ENCODE measurements at places on chromosomes 5 and 9.

DNA sequence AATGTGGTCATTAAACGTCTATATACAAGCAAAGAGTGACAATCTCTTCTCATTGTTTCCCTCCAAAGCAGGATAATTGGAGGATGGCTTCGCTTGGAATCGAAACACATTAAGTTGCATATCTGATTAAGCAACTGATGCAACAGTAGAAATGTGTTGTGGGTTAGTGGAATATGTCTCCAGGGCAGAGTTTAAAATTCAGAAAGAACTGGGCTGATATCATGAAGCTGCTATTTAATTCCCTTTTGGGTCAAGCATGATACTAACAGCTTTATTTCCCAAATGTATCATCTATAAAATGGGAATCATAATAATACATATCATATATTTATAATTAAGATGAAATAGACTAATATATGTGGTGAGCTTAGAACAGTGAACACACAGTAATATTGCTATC, 1763.0 kb upstream of the C9orf72 start:
- no peak for DNase-seq
- H3K27me3 ChIP-seq = no peaks in the 10 kb centered on the region
- H3K27ac ChIP-seq = no peak overlapping the region
- H3K4me3 ChIP-seq = no peak overlapping the region
- no peaks in the 10 kb centered on the region for H3K4me1 ChIP-seq

DNA sequence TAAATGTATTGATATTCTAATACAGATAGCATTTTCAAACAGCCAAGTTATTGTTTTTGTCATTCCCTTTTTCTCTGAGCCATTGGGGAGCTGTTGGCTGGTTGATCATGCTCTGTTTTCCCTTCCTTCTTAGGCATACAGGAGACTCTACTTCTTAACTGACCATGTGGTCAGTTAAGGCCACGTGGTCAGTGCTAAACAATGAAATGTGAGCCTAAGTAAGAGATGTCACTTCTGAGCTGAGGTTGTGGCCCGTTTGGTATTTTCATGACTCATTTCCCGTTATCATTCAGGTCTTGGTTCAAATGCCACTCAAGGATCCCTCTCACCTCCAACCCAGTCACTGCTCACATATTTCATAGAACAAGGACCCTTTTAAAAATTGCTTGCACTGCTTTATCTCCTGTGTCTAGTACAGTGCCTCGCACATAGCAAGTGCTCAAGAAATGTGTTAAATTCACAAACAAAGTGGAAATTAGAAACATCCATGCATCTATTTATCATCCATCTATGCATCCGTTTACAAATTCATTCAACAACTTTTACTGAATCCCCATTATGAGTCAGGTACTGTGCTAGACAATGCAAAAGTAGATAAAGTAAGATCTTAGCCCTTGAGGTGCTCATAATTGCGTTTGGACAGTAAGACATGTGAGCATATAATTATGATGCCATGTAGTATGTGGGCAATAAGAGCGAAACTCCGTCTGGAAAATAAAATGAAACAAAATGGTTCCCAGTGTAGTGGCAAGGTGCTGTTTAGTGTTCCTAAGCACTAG, 50.7 kb downstream of the ARRDC3 start:
- no peak for DNase-seq
- H3K4me3 ChIP-seq = no peak overlapping the region
- H3K4me1 ChIP-seq = peaks cover 5% of the 10 kb centered on the region

DNA sequence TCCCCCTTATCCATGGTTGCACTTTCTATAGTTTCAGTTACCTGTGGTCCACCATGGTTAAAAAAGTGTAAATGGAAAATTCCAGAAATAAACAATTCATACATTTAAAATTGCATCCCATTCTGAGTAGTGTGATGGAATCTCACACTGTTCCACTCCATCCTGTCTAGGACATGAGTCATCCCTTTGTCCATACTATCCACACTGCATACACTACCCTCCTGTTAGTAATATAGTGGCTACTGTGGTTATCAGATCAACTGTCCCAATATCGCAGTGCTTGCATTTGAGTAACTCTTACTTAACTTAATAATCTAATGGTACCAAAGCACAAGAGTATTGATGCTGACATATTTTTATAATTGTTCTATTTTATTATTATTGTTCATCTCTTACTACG, 100.7 kb downstream of the RAB3C start:
- no peak for DNase-seq
- no peak overlapping the region for H3K27ac ChIP-seq
- no peaks in the 10 kb centered on the region for H3K27me3 ChIP-seq
- no peaks in the 10 kb centered on the region for H3K4me1 ChIP-seq

DNA sequence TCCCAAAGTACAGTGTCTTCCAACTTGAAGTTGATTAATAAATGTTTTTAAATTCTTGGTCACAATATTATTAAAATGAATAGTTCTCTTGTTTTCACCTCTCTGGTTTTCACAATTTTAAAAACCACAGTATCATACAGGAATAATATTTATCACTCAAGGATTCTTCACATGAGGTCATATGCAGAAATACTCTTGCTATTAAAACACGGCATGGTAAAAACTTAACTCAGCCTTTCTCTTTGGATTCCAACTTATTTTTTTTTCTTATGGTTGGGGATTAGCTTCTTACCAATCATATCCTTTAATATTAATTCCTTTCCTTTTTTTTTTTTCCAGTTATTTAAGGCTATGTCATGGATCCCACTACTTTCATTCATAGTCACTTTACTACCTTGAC, 289.4 kb downstream of the ADAMTS6 start:
- H3K27ac ChIP-seq = no peak overlapping the region
- H3K4me3 ChIP-seq = no peak overlapping the region
- no peaks in the 10 kb centered on the region for H3K27me3 ChIP-seq
- H3K36me3 ChIP-seq = no peaks in the 10 kb centered on the region

DNA sequence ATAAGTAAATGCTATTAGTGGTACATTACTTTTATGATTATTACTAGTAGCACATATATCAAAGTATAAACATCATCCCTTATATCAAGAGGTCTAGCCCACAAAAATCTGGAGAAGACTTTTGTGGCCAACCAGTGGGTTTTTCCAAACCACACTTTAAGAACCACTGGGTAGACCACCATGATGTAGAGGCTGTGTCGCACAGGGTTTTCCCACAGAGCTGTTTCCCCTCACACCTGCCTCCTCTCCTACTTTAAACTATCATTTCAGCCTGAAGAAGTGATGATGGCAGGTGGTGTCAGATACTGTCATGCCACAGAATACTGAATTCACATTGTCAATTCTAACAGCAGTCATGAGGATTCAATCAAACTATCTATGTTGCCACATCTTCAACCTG, 109.2 kb downstream of the FBXW11 start:
- H3K4me3 ChIP-seq = no peak overlapping the region
- H3K4me1 ChIP-seq = no peaks in the 10 kb centered on the region
- H3K27ac ChIP-seq = no peak overlapping the region
- no peaks in the 10 kb centered on the region for H3K27me3 ChIP-seq
- peaks cover 16% of the 10 kb centered on the region for H3K36me3 ChIP-seq
